Neuronal stem cell (in vitro differentiated cells): ENCODE measurements at places on chromosomes 2 and 18.

DNA sequence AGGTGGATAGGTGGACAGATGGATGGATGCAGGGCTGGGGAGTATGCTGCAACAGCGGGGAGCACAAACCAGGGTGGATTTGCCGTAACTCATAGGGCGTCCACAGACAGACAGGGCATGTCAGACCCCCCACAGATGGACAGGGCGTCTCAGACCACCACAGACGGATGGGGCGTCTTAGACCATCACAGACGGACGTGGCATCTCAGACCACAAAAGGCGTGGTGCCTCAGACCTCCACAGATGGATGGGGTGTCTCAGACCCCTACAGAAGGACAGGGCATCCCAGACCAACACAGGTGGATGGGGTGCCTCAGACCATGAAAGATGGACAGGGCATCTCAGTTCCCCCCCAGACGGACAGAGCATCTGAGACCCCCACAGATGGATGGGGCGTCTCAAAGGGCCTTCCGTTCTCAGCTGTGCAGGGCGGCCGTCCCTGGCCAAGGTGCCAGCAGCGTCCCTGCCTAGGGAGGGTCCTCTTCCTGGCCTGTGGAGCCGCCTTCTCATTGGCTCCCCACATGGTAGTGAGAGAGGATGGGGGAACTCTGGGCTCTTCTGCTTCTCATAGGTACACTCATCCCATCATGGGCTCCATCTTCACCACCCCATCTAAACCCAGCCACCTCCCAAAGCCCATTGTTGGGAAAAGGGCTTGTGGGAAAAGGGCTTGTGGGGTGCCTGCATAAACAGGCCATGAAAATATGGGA, 2.1 kb downstream of the ANKMY1 start:
- DNase-seq = no peak

DNA sequence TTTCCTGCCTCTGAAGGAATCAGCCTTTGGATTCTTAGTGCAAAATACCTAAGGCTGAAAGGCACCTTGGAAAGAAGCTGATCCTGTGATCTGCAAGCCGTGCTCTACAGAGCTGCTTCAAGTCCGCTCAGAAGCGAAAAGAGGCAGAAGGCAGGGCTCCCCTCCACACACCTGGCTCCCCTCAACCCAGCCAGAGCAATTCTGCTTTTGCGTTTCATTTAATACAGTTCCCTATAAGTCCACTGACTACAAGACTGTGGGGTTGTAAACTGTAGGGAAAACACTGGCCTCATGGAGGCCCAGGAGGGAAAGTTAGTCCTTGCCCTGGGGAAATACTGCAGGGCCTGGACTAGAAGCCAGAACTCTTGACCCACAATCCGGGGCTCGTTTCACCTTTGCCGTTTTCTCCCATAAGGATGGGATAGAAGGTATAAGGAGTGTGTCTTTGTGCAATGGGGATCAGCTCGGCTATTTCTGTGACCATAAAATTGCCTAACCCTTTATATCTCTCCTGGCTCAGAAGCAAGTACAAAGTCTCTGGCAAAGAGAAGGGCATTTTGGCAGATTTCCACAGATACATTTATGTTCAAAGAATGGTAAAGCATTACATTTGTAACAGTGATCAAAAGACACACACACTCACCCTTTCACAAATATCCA, 95.8 kb upstream of the TEX51 start:
- DNase-seq = no peak

GRCh38 chr2:226121046-226121738, 678.4 kb downstream of the IRS1 start:
- DNase-seq = no peak

- no peak for DNase-seq
Measured at GRCh38 chr2:127454595-127455565, 36.7 kb downstream of the PROC start.

- no peak for DNase-seq
Measured at GRCh38 chr2:28736034-28736433, 15.6 kb upstream of the PPP1CB start.

DNA sequence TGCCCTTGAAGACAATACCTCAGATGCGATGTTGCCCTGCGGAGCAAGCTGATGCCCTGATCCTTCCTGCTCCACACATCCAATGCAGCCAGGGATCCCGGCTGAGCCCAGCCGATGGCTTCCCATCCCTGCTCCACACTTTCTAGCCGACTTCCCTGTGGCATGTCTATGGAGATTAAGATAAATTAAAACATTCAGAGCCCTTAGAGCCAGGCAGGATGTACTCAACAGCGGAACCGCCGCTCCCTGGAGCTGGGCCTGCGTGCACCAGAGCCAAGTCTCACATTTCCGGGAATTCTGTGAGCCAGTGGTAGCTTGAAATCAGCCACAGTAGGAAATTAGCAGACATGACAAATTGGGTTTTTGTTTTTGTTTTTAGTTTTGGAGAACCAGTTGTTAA, 620.6 kb downstream of the GALR1 start:
- no peak for DNase-seq

- no peak for DNase-seq
Measured at GRCh38 chr2:31334311-31335026, 80.1 kb downstream of the XDH start.

- no peak for DNase-seq
Measured at GRCh38 chr18:32048507-32049091, 30.0 kb downstream of the RNF125 start.

- no peak for DNase-seq
Measured at GRCh38 chr18:54718408-54718773, 109.9 kb upstream of the RAB27B start.

GRCh38 chr2:172046080-172046678, 39.1 kb upstream of the DLX1 start:
- DNase-seq = no peak

GRCh38 chr2:200090683-200091082, 135.3 kb downstream of the MAIP1 start:
- no peak for DNase-seq

DNA sequence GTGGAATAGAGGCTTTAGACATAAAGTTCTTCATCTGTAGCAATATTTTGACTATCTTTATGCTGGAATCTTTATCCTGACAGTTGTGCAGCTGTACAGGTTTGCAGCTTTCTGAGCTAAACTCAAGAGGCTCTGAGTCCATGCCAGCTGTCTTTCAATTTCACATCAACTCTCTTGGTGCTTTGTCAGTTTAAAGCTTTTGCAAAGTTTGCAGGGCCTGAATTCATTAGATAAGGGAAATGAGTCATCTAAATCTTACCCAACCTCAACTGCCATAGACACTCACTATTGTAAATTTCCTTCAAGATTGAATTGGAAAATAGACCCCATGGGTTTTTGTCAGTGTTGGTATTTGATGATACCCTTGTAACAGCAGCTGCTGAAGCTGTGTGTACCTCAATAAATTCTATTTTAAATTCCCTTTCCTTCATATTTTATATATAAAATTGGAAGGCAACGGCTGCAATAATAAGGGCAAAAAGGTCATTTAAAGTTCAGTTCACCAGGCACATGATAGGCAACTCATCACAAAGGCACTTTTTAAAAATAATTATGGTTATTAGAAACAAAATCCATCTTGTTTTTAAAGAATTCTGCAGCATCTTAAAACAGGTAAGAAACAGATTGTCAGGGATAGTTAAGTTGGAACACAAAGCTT, 169.9 kb upstream of the SLC39A10 start:
- no peak for DNase-seq

- no peak for DNase-seq
Measured at GRCh38 chr2:224319750-224320149, 82.2 kb downstream of the FAM124B start.

DNA sequence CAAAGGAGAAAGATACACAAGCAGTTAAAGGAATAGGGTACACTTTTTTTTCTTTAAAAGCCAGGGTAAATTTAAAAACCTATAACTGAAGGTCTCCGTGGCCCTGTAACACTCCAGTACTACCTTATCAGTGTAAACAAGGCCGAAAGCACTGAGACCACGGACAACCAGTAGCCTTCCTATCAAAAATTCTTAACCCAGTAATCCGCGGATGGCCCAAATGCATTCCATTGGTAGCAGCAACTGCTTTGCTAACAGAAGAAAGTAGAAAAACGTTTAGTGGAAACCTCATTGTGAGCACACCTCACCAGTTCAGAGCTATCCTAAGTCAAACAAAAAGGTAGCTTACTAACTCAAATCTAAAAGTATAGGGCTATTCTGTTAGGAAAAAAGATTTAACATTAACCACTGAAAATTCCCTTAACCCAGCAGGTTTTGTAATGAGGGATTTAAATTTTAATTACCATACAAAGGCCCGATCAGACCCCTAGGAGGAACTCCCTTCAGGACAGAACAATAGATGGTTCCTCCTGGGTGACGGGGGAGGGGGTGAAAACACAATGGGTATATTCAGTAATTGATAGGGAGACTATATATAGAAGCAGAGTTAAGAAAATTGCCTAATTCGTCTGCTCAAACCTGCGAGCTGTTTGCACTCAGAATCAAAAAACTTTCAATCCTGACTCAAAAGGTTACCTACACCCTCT, 50.8 kb upstream of the CWC22 start:
- DNase-seq = peak; percentile 31

GRCh38 chr2:88165332-88166003, 4.7 kb upstream of the THNSL2 start:
- no peak for DNase-seq
